Fibroblast of the aortic adventitia (primary cell): ENCODE measurements at places on chromosomes 5 and 9. TPM values are rescaled to one million over a fixed set of nuclear protein-coding genes. Genes with fewer than 3 reads are reported as not detected.

DNA sequence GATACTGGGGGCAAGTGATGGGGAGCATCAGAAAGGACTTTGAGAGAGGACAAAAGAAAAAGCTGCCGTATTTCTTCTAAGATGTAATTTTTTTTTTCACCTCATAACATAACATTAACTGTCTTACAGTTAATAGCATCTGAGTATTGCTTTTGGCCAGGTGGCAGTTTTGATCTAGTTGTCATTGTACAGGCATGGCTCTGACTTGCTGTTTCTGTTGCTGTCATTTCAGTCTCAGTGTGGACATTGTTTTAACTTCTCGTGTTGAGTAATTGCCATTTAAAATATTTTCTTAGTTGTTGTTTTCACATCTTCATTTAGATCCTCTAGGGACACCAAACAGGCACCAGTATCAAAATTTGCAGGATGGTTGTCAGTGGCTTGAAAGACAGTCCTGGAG lies 12.4 kb downstream of the SMAD5 start:
- DNase-seq = no peak

DNA sequence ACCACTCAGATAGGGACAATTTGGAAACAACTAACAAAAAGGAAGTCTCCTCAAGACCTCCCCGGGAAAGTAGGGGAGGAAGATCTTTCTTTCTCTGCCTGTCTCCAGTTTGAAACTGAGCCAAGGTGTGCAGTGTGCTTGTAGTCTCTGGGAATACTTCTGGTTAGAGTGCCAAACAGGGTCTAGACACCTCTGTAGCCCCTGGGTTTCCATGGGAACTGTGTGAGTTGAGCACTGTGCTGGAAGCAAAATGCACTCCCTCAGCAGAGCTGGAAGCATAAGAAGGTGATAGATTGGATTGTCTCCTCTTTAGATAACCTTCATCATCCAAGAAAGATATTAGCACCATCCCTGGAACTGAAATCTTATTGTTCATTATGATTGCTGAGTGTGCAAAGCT lies 129.2 kb upstream of the TNPO1 start:
- DNase-seq = no peak

DNA sequence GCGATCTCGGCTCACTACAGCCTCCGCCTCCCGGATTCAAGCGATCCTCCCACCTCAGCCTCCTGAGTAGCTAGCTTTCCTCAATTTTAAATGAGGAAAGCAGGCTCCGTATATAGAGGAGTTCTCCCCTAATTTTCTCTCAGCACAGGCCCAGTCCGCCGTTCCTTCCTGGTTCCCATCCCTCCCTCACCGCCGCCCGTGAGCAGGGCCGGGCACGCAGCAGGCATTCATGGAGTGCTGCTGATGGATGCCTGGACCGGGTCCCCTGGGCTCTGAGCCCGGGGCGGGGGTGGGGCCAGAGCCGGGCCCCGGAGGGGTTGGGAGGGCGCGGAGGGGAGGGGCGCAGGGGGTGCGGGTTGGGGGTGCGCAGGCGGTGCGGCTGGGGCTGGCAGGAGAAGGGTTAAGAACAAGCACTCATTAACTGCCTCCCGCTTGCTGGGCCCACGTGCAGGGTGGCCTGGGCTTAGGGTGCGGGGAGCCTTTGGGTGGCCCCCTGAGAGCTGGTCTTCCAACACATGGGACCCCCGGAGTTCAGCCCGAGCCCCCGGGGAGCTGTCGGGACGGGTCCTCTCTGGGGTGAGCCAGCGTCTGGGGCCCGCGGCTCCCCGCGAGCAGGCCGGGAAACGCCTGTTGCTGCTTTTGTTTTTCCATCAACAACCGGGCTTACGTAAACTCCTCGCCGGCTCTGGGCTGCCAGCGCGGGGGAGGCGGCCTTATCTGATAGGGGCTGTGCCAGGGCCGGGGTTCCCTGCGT lies 33.7 kb downstream of the LHX2 start:
- peak; percentile 40 for DNase-seq

The FOXI1 gene
- total RNA-seq = not detected in 2 replicates

The CENPK gene
- total RNA-seq = 1.4 and 49.6 TPM in 2 replicates

DNA sequence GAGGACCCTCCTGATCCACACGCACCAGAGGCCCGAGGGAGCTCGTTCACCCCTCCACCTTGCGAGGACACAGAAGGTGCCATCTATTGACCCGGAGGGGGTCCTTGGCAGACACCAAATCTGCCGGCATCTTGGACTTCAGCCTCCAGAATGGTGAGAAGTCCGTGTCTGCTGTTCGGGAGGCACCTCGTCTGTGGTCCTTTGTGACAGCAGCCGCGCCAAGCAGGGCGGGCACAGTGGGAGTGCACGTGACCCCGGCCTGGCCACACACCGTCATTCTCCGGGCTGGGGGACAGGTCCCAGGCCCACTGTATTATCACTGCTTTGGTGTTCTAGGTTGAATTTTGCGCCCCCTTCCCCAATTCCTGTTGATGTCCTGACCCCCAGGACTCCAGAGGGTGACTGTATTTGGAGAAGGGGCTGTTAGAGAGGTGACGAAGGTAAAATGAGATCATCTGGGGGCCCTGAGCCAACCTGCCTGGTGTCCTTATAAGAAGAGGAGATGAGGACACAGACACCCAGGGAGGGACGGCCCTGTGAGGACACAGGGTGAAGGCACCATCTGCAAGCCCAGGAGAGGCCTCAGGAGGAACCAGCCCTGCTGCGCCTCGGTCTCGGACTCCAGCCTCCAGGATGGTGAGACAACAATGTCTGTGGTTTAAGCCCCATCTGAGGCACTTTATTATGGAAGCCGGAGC lies 15.7 kb downstream of the LPCAT1 start:
- DNase-seq = no peak

The PCDHGA10 gene
- total RNA-seq = 10.6 and 22.2 TPM in 2 replicates

The GPR150 gene
- total RNA-seq = 0.27 and 0.98 TPM in 2 replicates

The UAP1L1 gene
- total RNA-seq = 12.7 and 17.7 TPM in 2 replicates

GRCh38 chr5:7537573-7537972 lies 141.6 kb downstream of the ADCY2 start:
- no peak for DNase-seq

The FBN2 gene
- 19.8 and 45.1 TPM in 2 replicates for total RNA-seq

- DNase-seq = no peak
Measured at GRCh38 chr9:137147793-137148160, 8.8 kb downstream of the GRIN1 start.

DNA sequence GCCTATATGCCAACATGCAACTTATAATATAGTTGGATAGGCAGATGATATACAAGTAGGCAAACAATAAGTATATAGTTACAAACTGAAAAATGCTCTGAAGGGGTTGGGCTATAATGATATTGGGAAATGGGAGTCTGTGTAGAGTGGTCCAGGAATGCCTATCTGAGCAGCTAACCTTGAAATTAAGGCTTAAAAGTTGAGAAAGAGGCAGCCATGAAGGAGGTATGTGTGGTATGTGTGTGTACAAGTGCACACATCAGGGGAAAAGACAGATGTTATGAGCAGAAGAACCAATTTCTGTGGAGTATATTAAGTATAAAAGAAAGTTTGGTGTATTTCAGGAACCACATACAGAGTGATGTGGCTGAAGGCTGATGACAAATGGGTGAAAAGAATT lies 154.9 kb upstream of the PAPPA start:
- DNase-seq = peak; percentile 54

DNA sequence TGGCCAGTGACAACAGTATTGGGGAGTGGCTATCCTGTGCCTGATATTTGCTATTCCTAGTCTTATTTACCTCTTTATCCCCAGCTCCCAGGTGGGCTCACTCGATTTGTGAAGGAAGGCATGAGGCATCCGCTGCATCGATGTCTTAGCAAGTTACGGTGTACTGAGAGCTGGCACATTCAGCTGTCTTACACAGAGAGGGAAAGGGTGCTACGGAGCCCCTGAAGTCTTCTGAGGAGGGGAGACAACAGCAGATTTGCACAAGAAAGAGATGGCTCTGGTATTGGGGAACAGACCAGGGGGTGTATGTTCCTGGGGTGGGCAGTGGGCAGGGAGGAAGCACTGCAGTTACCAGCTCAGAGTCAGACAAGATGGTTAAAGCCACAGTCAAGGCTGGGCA lies 172.6 kb downstream of the FGF18 start:
- DNase-seq = no peak

DNA sequence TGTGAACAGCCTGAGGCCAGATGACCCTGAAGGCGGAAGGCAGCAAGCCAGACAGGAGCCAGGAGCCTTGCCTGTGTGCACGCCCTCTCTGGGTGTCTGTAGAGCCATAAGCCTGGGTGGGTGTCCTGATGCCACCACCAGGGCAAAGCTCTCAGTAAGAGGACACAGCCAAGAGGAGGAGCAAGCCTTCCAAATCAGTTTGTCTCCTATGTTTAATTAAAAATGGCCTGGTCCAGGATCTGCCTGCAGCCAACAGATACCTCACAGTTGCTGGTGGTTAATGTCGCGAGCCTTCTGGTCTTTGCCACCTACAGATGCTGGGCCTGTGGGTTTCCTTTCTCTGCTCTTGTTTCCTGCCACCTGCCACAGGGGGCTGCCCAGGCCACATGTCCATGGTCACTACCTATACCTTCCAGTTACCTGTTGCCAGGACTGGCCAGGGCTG lies 56.9 kb downstream of the SYK start:
- no peak for DNase-seq

The SPARC gene
- 1,011 and 5,653 TPM in 2 replicates for total RNA-seq

DNA sequence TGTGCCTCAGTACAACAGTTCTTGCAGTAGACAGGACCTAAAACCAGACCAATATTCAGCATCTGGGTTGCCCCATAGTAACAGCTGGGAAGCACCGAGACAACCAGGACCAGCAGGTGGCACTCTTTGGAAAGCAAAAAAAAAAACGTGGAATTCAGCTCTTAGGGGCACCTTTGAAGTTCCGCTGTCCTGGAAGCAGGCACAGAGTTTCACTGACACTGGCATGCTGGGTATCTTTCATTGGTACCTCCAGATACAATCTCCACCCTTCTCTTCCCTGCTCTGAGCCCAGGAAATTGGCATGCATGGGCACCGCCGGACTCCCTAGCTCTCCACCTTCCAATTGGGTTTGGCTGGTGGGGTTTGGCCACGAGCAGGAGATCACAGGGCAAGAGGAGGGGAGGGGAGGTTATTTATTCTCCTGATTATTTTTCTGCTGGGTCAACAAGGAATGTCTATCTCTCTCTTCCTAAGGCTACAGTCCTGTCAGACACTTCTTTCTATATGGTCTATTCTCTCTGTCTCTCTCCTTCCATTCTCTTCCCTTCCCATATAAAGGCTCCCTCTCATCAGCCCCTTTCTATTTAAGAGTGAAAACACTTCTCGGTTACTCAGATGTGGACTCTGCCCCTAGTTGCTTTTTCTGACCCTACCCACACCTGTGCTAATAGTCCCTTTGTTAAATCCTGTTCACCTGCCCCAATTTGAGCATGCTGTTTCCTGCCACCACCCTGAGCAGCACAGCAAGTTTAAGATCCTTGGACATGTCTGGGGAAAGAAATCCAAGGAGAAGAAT lies 1.9 kb upstream of the IDNK start:
- DNase-seq = peak; percentile 66

DNA sequence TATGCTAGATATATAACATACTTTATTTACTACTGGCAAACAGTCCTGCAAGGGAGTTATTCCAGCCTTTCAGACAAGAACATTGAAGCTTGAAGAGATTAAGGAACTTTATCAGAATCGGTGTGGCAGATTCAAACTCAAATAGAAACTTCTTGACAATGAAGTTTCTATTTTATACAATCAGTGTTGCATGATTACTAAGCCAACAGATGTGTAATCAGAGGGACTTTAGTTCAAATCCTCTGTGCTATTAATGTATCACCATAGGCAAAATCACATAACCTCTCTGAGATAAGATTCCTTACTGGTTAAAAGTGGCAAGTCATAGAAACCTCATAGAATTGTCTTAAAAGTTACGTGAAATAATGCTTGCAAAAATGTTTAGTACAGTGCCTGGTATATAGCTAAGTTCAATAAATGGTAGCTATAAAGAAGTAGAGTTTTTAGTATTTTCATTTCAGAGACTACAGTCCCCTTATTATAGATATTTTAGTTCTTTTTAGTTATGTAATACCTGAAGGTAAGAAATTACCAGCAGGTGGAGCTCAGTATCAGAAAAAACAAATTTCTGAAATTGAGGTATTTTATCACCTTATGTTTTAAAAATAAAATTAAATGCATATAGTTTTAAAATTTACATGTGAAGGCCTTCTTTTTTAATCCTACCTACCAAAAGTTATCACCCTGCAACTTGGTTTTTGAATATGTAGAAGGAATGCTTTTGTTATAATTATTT lies 172.1 kb downstream of the FER start:
- peak; percentile 16 for DNase-seq

DNA sequence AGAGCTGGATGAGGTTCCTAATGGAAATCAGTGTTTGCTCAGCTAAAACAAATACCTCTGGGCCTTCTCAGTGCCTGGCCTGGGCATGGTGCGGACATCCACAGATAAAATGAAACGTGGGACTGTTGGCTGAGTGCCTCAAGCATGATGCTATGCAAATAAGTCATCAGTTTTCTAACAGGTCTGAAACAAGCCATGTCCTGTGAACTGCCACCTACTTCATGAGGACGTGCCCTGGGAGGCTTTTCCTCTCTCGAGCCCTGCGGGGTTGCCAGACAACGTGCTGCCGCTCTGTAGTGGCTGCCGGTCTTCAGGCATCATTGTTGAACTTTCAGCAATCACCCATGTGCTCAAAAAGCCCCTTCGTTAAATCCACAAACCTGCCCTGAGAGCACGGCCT lies 240.4 kb upstream of the IRX2 start:
- DNase-seq = no peak

DNA sequence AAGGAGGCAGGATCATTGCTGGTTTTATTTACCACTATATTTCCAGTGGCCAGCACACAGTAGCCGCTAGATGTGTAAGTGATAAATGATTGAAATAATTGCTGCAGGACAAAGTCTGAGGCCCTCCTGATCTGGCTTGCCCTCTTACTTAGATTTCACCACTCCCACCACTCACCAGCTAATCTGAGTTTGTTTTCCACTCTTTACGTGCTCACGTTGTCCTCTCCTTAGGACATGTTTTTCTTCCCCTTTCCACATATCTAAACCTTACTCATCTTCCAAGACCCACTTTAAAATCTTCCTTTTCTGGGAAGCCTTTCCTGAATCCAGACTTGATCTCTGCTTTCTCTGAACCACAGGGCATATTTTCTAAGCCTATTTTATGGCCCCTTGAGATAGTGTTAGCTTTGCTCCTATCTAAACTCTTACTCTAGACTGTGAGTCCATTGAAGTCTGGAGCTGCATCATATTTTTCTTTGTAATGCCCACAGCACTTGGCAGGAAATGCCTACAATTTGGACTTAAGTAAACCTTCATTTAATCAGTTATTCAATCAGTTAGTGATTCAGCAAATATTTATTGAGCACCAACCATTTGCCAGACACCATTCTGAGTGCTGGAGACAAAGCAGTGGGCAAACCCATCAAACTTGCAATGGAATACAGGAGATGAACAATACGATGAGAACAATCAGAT lies 2.4 kb downstream of the TLR4 start:
- no peak for DNase-seq

GRCh38 chr5:177423671-177424070 lies 2.8 kb upstream of the GRK6 start:
- DNase-seq = no peak

The VLDLR gene
- total RNA-seq = 12.7 and 41.3 TPM in 2 replicates

DNA sequence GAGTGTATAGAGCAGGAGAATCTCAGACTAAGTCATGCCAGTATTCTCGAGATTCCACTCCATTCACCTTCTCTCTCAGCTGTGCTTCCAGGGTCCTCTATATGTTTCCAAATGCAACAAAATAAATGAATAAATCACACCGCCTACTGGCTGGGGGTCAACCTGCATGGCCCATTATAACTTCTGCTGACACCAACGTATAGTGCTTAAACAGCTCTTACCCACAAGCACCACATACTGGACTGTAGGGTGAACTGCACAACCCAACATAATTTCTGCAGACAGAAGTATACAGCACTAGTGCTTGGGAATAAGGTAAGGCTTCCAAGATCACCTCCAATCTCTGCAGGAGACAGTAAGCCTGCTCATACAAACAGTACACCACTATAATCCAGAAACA lies 33.1 kb upstream of the HTR4 start:
- no peak for DNase-seq
